ENCODE measurements at places on chromosomes 16 and 17. TPM values are rescaled to one million over a fixed set of nuclear protein-coding genes. Genes with fewer than 3 reads are reported as not detected.

The ENPP7 gene
- not detected for polyA plus RNA-seq

The WFDC1 gene
- polyA plus RNA-seq: 22.6 TPM

The PPP1R9B gene
- 1.0 TPM for polyA plus RNA-seq

The KCNH4 gene
- not detected for polyA plus RNA-seq

The SHCBP1 gene
- 7.8 TPM for polyA plus RNA-seq

The SLC5A11 gene
- polyA plus RNA-seq: 18.1 TPM

The ZNF18 gene
- 1.7 TPM for polyA plus RNA-seq

The IL21R gene
- not detected for polyA plus RNA-seq

The CA7 gene
- 15.9 TPM for polyA plus RNA-seq

The FNDC8 gene
- not detected for polyA plus RNA-seq

Measured in Purkinje cell (primary cell).